ENCODE measurements at places on chromosomes 7 and 10.

DNA sequence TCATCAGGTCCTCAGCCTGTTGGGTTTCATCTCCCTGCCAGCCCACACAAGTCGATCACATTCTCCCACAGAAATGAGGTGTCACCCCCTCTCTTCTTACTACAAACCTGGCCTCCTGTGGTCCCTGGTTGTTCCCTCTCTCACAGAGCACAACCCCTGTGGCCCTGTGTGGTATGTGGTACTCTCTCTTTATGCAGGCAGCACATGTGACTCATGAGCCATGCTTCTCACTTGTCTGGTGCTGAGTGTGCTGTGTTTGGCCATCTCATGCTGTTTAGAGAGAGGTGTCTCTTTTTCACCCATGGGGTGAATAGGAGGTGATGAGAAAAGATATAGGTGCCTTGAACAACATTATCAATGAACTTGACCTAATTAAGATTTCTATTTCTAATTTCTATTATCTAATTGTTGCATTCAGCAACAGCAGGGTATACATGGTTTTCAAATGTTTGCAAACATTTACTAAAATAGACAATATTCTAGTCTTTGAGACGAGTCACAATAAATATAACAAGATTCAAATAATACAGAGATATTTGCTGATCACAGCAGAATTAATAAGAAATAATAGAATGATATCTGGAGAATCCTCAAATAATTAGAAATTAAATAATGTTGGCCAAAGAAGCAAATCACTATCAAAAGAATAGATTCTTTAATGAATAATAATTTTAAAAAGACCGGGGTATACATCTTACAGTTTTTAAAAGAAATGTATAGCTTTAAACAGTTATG lies 633.8 kb upstream of the IGFBP3 start:
- no peak for DNase-seq

- DNase-seq = no peak
Observed at GRCh38 chr7:81630600-81630999, 139.2 kb downstream of the HGF start.

GRCh38 chr10:110433740-110434139 lies 64.0 kb upstream of the DUSP5 start:
- no peak for DNase-seq

GRCh38 chr7:36667007-36667745 lies 57.1 kb downstream of the AOAH start:
- no peak for DNase-seq

- no peak for DNase-seq
Observed at GRCh38 chr10:34433241-34434076, 381.6 kb downstream of the PARD3 start.

DNA sequence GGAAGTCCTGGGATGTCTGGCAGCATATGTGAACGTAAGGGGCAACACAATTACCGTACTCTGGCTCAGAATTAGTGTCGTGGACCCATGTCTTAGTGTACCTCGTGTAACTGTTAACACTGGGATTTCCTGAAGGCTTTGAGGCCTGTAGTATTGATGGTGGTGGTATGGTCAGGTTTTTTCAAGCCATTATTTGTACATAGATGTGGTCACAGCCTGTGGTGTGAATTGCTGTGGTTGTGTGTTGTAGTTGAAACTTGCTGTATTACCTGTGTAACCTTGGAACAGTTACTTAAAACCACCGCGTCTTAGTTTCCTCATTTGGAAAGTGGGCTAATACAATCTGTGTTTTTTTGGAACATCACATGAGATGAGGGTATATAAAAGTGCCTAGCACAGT lies 5.3 kb downstream of the EXOC4 start:
- no peak for DNase-seq

- no peak for DNase-seq
Observed at GRCh38 chr10:21369697-21370096, 155.8 kb downstream of the SKIDA1 start.

GRCh38 chr7:18698258-18698734 lies 202.7 kb downstream of the HDAC9 start:
- DNase-seq = no peak

GRCh38 chr10:53115660-53116059 lies 343.1 kb upstream of the MBL2 start:
- DNase-seq = no peak

DNA sequence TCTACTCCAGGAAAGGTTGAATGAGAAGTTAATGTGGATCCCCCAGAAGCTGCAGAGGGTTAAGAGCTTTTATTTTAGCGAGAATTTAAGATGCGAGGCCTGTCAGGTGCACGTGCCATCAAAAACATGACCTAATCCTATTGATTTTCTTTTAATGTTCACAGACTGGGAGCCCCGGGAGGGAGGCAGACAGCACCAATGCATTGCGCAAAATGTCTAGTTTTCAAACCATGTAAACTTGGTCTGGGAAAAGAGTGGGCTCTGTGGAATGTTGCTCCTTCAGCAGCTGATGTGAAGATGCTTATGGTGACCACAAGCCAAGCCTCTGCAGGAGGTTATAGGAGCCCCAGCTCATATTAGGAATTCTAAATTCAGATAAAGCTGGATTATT lies 172.0 kb upstream of the ITGB1 start:
- no peak for DNase-seq

GRCh38 chr10:133067149-133068105 lies 20.3 kb upstream of the ADGRA1 start:
- no peak for DNase-seq

DNA sequence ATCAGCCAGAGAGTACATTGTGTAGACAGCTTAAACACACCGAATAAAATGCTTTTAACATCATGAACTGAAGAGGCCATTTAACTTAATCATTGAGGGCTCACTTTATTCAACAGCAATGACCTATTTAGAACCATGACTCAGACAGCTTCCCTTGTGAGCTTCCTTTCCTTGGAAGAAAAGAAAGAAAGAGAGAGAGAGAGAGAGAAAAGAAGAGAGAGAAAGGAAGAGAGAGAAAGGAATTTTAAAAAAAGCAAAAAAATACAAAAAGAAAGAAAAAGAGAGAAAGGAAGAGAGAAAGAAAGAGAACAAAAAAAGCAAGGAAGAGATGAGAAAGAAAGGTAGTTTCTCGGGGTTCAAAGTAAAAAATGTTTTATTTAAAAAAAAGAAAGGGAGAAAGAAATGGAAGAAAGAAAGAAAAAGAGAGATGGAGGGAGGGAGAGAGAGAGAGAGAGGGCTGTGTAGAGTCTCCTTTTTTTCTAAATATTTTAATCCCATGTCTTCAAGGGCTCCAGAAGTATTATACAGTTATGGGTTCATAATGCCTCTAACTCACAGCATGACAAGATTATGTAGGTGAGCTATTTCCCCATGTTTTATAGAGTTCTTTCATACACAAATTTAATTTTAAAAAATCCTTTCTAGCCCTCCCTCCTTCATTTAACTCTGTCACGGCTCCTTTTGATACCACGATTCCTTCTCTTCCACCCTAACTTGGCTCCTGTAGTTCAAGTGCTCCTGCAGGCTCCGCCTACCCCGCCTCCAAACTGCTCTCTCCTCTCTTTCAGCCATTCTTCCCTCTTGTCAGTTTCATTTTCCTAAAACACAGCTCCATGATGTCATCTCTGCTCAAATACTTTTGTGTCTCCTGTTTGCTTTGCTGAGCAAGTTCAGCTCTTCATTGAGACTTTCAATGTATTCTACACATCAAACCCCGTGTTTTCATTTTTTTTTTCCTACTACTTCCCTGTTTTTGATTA lies 85.5 kb downstream of the PRTFDC1 start:
- DNase-seq = no peak

DNA sequence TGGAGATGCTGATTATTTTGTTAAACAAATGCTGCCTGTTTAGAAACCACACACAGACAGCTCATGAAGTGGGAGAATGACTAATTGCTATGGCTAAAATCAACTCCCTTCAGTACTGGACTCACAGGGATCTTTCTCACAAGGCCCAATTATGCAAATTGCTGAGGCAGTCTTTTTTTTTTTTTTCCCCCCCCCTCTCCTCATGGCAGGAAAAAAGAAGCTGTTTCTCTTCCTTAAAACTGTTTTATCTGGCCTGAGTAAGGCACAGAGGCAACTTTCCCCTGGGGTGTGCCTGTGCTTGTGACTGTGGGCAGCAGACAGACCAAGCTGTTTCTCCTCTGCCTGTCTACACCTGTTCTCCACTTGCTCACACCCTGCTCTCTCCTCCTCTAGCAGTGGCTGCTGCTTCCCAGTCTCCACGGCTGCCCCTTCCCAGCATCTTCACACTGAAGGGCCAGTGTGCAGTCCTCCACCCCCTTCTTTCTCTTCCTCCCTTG lies 65.4 kb upstream of the STEAP1B start:
- DNase-seq = peak; percentile 63

- DNase-seq = no peak
Observed at GRCh38 chr10:61100887-61101286, 156.9 kb upstream of the RHOBTB1 start.

- no peak for DNase-seq
Observed at GRCh38 chr10:4865945-4866661, 40.1 kb downstream of the AKR1E2 start.

DNA sequence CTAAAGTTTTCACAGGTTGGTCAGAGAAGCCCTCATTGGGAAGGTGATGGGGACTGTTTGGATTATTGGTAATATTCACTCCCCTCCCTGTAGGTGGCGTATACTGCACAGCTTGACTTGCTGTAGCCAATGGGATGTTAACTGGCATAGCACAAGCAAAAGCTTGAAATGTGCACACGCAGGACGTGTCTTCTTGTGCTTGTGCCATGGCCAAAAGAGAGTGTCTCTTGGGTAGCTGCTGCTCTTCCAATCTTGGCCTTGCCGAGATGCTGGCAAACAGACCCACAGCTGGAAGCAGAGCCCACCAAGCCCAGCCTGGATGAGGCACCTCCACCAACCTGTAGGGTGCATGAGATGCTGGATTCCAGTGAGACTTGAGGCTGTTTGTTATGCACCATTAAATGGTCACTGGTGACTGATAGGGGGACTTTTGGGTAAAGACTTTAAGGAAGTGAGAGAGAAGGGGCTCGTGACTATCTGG lies 266.0 kb downstream of the GRID1 start:
- DNase-seq = no peak

DNA sequence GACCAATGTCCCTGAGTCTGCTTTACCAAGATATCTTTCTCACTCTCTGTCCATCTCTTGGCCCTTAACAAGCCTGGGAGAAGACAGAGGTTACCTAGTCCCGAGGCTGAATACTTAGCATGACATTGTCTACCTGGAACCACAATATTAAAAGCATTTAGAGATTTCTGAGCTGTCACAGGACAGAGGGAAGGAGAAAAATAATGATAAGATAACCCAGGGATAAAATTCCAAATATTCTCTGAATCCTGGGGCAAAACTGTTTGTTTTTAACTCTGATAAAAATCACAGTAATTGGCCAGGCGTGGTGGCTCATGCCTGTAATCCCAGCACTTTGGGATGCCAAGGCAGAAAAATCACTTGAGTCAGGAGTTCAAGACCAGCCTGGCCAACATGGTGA lies 12.0 kb upstream of the MAPK8 start:
- no peak for DNase-seq

- DNase-seq = peak; percentile 58
Observed at GRCh38 chr7:73900286-73900685, 39.3 kb downstream of the TMEM270 start.

DNA sequence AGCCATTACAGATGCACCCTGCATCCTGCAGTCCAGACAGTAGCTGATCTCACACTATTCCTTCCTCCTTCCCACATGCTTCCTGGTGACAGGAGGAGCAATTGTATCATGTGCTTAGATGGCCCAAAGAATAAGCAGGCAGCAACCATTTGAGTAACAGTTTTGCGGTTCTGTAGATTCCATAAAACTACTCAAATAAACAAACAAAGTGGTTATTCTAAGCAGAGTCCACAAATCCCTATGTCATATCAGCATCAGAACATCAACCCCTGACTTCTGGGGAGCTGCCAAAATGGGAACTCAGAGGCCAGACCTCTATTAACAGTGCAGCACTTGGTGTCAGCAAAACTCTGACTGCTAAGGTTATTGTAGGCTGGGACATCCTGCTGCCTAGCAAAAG lies 226.0 kb downstream of the SORCS1 start:
- no peak for DNase-seq

DNA sequence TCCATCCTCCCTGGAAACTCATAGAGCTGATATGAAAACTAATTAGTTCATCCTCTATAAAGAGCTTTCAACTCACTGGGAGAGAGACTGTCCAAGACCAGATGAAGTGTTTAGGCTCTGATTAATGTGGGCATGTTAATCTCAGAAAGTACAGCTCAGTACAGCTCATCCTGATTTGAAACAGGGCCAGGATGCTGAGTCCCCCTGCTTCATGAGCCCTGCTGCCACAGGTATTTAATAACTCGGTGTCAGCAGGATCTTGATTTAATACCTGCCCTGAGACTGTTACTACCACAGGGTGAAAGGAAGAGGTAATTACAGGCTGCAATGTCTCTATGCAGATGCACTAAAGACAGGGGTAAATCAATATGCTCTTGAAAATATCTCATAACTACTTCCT lies 10.8 kb downstream of the LMOD2 start:
- DNase-seq = no peak

- DNase-seq = no peak
Observed at GRCh38 chr7:12162415-12163113, 48.5 kb upstream of the TMEM106B start.

GRCh38 chr7:129777195-129777844 lies 165.8 kb downstream of the NRF1 start:
- DNase-seq = no peak

DNA sequence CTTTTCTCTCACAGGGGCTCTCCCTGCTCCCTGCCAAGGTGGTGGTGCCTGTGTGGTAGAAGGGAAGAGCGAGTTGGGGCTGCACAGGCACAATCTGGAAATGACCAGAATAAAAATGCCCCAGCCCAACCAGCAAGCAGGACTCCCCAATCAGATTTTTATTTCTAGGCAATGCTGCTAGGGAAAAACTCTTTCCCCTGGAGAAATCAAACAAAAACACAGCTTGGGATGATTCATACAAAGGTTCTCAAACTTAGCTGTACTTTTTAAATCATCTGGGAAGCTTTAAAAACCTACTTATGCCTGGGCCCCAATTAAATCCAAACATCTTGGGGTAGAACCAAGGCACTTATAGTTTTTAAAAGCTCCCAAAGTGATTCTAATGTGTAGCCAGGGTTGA lies 243.2 kb downstream of the HTR7 start:
- no peak for DNase-seq

DNA sequence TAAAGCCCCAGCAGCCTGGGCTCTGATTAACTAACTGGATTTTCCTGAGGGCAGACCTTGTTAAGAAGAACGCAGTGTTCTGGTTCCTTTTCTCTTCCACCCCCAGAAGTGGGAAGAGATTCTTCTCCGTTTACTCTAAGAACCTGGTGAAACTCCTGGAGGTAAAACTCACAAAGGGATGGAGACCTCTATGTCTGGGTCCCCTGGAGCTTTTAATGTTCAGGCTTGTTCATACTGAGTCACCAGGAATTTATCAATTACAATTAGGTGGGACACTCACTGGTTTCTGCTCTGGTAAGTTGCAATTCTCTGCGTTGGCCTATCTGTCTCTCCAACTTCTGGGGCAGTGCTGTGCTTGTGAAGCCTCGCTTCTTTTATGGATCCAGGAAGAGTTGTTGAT lies 73.3 kb upstream of the CACNB2 start:
- no peak for DNase-seq

Data from ascending aorta (tissue), 2 donors.